ENCODE measurements at places on chromosomes 5 and 9. TPM values are rescaled to one million over a fixed set of nuclear protein-coding genes. Genes with fewer than 3 reads are reported as not detected.

DNA sequence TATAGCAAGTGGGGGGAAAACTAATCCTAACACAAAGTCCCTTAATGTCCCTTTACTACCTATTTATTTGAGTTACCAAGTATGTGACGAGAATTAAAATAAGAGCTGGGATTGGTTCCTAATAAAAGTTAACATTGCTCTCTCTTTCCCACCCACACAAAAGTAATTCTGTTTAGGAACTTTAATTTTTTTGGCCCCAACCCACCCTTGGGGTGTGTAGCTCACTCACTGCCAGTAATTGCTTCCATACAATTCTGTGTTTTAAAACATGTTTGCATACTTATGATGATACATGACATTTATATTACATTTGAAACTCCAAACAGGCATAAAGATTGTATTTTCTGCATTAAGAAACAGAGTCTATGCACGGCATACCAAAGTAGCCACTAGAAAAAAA is 106.5 kb downstream of the BNC2 start:
- no peaks in the 10 kb centered on the region for H3K4me1 ChIP-seq
- no peaks in the 10 kb centered on the region for H3K36me3 ChIP-seq
- no peak for DNase-seq
- H3K27me3 ChIP-seq: no peaks in the 10 kb centered on the region

GRCh38 chr5:29203049-29203448 is 1990.4 kb upstream of the CDH6 start:
- no peaks in the 10 kb centered on the region for H3K27me3 ChIP-seq
- no peak overlapping the region for H3K4me3 ChIP-seq

- no peaks in the 10 kb centered on the region for H3K27me3 ChIP-seq
- no peak overlapping the region for H3K4me3 ChIP-seq
- no peak for DNase-seq
Measured at GRCh38 chr9:131138676-131139075, 13.3 kb downstream of the NUP214 start.

GRCh38 chr5:96338091-96338490 is 95.0 kb downstream of the PCSK1 start:
- peak overlapping the region; percentile 38 for H3K27ac ChIP-seq
- no peak for DNase-seq
- no peaks in the 10 kb centered on the region for H3K27me3 ChIP-seq
- peaks cover 15% of the 10 kb centered on the region for H3K4me1 ChIP-seq
- H3K4me3 ChIP-seq: no peak overlapping the region

GRCh38 chr5:137026296-137026695 is 472.8 kb downstream of the SPOCK1 start:
- no peak overlapping the region for H3K4me3 ChIP-seq
- no peaks in the 10 kb centered on the region for H3K27me3 ChIP-seq
- H3K36me3 ChIP-seq: no peaks in the 10 kb centered on the region
- DNase-seq: no peak
- no peak overlapping the region for H3K27ac ChIP-seq

GRCh38 chr5:112533362-112533761 is 114.3 kb upstream of the EPB41L4A start:
- DNase-seq: no peak
- H3K36me3 ChIP-seq: no peaks in the 10 kb centered on the region
- no peaks in the 10 kb centered on the region for H3K27me3 ChIP-seq
- H3K27ac ChIP-seq: no peak overlapping the region

DNA sequence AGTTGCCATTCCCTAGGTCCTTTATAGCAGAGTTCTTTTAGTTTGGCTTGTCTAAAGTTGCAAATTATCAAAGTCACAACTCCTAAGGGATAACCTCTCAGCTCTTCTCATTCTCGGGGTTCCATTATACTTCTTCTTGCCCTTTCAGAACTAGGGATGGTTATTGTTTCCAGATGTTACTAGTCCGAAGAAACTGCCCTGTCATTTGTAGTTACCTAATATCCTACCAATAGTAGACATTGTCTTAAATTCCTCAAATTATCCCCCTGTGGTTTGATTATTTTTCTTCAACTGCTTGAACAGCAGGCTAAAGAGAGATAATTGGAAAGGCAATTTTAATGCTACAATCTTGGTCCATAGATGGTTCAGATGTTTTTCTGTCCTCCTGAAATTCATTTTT is 709.8 kb downstream of the KCTD16 start:
- H3K4me3 ChIP-seq: no peak overlapping the region
- no peaks in the 10 kb centered on the region for H3K27me3 ChIP-seq
- no peaks in the 10 kb centered on the region for H3K4me1 ChIP-seq
- H3K36me3 ChIP-seq: no peaks in the 10 kb centered on the region
- H3K27ac ChIP-seq: no peak overlapping the region
- no peak for DNase-seq

DNA sequence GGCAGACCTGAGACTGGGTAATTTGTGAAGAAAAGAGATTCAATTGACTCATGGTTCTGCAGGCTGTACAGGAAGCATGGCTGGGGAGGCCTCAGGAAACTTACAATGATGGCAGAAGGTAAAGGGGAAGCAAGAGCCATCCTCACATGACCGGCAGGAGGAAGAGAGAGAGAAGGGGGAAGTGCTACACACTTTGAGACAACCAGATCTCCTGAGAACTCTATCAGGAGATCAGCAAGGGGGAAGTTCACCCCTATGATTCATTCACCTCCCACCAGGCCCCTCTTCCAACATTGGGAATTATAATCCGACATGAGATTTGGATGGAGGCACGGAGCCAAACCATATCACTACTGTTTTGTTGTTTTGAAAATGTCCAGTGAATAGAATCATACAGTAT is 110.2 kb downstream of the DAPK1 start:
- no peak for DNase-seq
- no peak overlapping the region for H3K4me3 ChIP-seq
- peaks cover 30% of the 10 kb centered on the region for H3K4me1 ChIP-seq
- H3K27me3 ChIP-seq: no peaks in the 10 kb centered on the region

GRCh38 chr5:57298985-57299491 is 125.2 kb downstream of the GPBP1 start:
- no peak for DNase-seq
- no peaks in the 10 kb centered on the region for H3K27me3 ChIP-seq
- H3K36me3 ChIP-seq: no peaks in the 10 kb centered on the region
- H3K4me3 ChIP-seq: peak overlapping the region; percentile 32
- H3K27ac ChIP-seq: no peak overlapping the region

DNA sequence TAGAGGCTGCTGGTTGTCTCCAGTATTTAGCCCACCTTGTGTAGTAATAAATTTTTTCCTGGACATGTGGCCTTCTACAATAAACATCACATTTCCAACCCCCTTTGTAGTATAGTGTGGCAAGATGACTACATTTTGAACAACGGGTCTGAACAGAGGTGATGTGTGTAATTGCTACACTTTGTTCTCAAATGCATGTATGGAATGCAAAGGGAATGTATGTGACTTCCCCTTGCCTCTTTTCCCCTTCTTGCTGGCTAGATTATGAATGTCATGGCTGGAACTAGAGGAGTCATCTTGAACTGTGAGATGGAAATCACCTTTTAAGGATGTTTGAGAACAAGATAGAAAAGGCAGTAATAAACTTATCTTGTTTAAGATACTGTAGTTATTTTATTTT is 54.5 kb downstream of the PRR16 start:
- no peaks in the 10 kb centered on the region for H3K36me3 ChIP-seq
- no peaks in the 10 kb centered on the region for H3K4me1 ChIP-seq
- H3K27ac ChIP-seq: no peak overlapping the region
- H3K4me3 ChIP-seq: no peak overlapping the region
- H3K27me3 ChIP-seq: no peaks in the 10 kb centered on the region

DNA sequence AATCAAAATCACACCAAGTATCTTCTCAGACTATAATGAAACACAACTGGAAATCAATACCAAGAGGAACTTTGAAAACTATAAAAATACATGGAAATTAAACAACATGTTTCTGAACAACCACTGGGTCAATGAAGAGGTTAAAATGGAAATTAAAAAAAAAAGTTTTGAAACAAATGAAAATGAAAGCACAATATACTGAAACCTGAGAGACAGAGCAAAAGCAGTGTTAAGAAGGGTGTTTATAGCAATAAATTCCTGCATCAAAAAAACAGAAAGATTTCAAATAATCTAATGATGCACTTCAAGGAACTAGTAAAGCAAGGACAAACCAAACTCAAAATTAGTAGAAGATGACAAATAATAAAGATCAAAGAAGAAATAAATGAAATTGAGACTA is 92.0 kb downstream of the TMEM232 start:
- no peaks in the 10 kb centered on the region for H3K36me3 ChIP-seq
- H3K4me3 ChIP-seq: no peak overlapping the region
- H3K27me3 ChIP-seq: no peaks in the 10 kb centered on the region
- DNase-seq: no peak
- H3K4me1 ChIP-seq: no peaks in the 10 kb centered on the region

DNA sequence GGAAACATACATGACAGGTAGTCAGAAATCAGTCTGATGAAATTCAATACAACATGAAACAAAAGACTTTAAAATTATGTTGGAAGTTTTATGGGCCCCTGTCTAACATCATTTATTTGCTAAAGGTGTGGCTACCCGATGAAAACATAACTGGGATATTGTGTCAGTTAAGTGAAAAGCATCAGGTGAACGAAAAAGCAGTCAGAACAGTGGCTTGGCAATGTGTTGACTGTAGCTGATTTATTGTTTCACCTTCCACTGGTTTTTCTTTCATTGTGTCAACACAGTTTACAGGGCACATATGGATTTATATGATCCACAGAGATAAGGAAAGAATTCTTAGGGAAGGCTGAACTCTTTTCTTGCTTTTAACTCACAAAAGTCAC is 429.6 kb upstream of the ZNF608 start:
- no peaks in the 10 kb centered on the region for H3K4me1 ChIP-seq
- no peak overlapping the region for H3K4me3 ChIP-seq
- no peak for DNase-seq
- H3K27ac ChIP-seq: no peak overlapping the region

DNA sequence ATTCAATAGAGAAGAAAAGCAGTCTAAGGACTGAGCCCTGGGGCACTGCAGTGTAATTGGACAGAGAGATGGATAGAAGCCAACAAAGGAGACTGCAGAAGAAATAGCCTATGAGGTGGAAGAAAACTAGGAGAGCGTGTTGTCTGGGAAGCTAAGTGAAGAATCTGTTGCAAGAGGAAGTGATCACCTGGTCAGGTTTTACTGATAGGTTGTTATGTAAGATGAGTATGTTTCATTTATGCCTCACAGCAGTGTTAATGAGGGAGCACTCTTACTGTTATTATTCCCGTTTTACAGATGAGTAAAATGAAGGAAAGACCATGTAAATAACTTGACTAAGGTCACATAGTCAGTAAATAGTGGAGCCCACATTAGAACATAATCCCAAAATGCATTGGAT is 80.0 kb upstream of the GRHPR start:
- no peak overlapping the region for H3K4me3 ChIP-seq
- H3K4me1 ChIP-seq: no peaks in the 10 kb centered on the region
- H3K27me3 ChIP-seq: no peaks in the 10 kb centered on the region

- peaks cover 21% of the 10 kb centered on the region for H3K4me1 ChIP-seq
- no peaks in the 10 kb centered on the region for H3K27me3 ChIP-seq
- peak overlapping the region; percentile 90 for H3K4me3 ChIP-seq
- DNase-seq: no peak
- peak overlapping the region; percentile 96 for H3K27ac ChIP-seq
- H3K36me3 ChIP-seq: no peaks in the 10 kb centered on the region
Measured at GRCh38 chr5:139342423-139342723, 719 bp downstream of the PAIP2 start.

DNA sequence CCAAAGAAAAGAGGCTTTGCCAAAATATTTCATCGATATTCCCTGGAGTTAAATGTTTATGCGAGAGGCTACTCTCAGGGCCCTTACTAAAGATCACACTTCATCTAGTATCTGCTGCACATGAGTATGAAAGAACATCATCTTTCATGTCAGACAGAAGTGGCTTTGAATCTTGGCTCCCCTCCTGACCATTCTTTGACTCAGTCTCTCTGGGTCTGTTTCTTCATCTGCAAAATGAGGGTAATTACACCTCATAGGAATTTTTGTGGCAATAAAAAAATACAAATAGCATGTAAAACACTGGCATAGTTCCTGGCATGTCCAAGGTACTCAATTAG is 58.1 kb downstream of the SLIT3 start:
- no peaks in the 10 kb centered on the region for H3K4me1 ChIP-seq
- no peak overlapping the region for H3K4me3 ChIP-seq
- DNase-seq: no peak

DNA sequence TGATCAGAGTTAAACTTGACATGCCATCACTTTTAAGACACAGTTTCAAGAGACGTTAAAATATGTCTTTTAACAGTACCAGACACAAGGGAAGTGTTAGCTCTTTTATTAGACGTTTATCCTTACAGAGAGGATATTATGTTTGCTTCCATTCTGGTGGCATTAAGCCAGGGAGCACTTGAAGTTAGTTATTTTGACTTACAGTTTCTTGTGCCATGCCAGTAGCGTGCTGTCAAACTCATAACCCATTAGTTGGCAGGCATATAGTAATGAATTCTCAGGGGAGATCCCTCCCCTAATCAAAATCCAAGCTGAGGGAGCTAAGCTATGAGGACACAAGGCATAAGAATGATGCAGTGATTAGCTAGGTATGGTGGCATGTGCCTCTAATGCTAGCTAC is 66.5 kb downstream of the RPS6 start:
- no peak for DNase-seq
- H3K4me1 ChIP-seq: no peaks in the 10 kb centered on the region
- H3K27ac ChIP-seq: no peak overlapping the region

DNA sequence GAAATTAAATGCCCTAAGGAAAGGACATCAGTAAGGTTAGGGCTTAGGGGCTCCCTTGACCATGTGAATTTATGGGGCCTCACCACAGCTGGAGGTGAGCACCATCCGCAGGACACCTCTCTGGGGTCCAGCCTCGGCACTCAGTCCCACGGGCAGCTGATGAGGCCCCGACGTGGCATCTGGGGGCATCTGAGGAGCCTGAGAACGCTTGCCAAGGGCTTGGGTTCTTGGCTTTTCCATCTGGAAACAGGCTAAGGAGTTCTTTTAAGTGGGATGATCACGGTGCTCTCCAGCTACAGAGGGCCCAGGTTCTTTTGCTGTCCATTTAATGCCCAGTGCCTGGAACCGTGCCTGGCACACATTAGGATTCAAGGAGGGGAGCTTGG is 3.6 kb downstream of the NKX2-5 start:
- no peaks in the 10 kb centered on the region for H3K36me3 ChIP-seq
- H3K4me1 ChIP-seq: peaks cover 41% of the 10 kb centered on the region
- H3K27ac ChIP-seq: no peak overlapping the region
- no peak for DNase-seq

- peak; percentile 23 for DNase-seq
- H3K4me1 ChIP-seq: no peaks in the 10 kb centered on the region
- H3K36me3 ChIP-seq: no peaks in the 10 kb centered on the region
- no peaks in the 10 kb centered on the region for H3K27me3 ChIP-seq
- H3K4me3 ChIP-seq: no peak overlapping the region
Measured at GRCh38 chr9:138077898-138078540, 200.4 kb downstream of the CACNA1B start.

Gene LVRN
- total RNA-seq: 0.20 TPM

Gene FNIP1
- 42.7 TPM for total RNA-seq

Gene PCDHB13
- total RNA-seq: 3.2 TPM

Measured in upper lobe of right lung (tissue), 1 donor.